ENCODE measurements at places on chromosomes 1 and 21. TPM values are rescaled to one million over a fixed set of nuclear protein-coding genes. Genes with fewer than 3 reads are reported as not detected.

DNA sequence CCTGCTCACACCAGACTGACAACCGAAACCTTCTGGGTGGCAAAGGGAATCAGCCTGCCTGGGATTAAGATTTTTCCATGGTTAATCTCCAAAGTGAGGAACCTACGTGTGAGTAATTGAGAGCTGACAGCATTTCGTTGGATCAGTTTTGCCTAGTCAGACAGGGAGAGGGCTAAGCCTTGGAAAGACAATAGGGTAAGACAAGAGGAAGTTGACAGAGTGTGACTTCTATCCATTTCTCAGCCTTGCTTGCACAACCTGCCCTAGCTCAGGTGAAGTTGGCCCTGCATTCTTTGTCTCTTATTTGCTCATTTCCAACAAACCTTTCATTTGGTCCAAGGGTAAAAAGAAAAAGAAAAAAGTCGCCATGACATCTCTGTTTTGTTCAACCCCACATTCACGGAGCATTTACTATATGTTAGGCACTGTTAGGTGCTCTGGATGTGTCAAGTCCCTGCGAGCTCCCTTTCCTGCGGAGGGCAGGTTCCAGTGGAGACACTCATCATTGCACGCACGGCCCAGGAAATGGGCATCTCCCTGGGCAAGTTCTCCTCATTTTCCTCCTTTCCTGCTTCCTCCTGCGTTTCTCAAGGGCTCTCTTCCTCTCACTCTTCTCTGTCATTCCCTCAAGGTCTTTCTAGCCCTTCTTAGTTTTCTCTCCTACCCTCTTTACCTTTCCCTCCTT, 23.3 kb downstream of the KIRREL1 start:
- DNase-seq: no peak

DNA sequence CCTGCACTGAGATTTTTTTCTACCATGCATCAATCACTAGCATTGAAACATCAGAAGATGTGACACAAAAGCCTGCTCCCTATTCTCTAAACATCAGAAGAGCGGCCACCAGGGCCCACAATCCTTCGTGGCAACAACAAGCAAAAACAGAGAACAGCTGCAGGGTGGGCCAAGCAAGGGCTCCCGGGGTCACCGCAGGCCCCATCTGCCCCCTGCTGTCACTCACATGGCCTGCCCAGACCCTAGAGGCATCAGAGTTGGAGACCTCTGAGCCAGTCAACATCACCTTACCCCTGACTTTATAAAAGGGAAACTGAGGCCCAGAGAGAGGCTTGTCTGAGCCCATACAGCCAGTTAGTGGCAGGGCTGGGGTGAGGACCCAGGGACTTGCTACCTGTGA, 1.8 kb downstream of the LAPTM5 start:
- no peak for DNase-seq

DNA sequence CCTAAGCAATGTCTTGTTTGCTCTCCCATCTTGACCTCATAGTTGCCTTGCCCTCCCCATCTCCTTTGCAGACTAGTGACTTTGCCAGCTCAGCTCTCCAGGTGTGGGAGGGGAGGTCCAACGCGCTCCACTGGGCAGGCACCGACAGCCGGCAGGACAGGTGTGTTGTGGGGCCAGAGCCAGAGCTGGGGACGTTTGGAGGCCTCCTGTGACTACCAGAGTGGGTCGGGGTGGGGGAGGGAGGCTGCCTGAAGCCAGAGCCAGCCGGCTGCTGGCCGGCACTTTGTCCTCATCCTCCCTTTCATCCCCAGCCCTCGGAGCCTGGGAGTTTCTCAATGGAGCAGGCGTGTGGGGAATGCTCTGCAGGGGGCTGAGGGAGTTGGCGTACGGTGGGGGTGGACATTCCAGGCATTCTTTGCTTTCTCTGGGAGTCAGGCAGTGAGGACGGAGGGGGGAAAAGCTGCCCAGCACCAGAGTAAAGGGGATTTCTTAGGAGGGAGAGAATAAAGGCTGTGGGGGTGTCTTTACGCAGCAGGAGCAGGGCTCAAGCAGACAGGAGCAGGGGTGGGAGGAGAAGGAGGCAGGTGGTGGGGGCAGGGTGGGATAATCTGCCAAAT, 20.2 kb downstream of the NUAK2 start:
- DNase-seq: no peak

- DNase-seq: peak; percentile 22
These were observed 53.7 kb downstream of the SLX9 start for GRCh38 chr21:44993321-44994046.

DNA sequence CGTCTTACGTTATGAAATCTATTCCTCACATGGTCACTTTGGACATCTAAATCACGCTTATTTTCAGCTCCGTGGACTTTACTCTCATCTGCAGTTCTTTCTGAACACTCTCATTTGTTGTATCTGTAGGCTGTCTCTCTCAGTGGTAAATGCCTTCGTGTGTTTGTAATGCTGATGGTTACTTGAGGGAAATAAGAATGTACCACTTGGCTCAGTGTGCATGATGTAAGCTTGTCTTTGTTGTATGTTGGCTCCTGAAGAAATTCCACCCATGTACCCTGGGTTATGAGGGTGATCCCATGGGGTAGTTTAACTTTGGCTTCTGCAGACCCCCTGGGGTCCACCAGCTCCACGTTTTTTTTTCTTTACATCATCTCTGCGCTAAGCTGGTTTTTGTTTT, 378.4 kb downstream of the SETD4 start:
- DNase-seq: no peak

GRCh38 chr1:226902601-226903000, 32.2 kb downstream of the PSEN2 start:
- no peak for DNase-seq

DNA sequence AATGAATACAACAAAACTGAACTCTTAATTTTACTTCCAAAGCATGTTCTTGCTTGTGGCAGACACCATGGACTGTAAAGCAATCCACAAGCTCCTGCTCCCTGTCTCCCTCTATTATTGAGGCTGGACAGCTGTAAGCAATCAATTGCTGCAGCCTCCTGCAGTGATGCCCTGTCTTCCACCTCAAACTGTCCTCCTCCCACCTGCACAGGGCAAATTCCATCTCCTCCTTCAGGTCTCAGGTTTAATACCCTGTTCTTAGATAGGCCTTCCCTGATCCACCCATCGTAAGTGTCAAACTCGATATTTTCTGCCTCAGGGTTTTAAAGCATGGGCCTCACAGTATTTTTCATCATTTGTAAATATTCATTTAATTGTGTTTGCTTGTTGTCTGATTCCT, 81.8 kb downstream of the LYST start:
- no peak for DNase-seq

GRCh38 chr1:37795340-37796125, 1.9 kb downstream of the MANEAL start:
- peak; percentile 53 for DNase-seq

GRCh38 chr1:184408580-184408979, 21.8 kb downstream of the C1orf21 start:
- no peak for DNase-seq

DNA sequence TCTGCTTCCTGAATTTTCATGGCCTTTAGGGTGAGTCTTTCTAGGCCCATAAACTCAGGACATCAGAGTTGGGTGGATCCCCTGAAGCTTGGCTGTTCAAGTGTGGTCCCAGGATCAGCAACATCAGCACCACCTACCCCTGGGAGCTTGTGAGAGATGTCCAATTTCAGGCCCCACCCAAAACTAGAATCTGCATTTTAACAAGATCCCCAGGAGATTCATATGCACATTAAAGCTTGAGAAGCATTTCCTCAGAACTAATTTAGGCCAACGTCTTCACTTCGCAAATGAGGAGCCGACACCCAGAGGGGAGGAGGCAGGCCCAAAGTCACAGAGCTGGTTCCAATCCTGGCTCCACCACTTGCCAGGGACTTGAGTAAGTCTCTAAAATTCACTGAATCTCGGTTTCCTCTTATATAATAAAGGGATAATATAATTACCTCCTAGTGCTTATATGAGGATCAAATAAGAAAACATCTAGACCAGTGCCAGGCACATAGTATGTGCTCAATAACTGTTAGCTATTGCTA, 10.3 kb upstream of the PHLDA3 start:
- DNase-seq: no peak

DNA sequence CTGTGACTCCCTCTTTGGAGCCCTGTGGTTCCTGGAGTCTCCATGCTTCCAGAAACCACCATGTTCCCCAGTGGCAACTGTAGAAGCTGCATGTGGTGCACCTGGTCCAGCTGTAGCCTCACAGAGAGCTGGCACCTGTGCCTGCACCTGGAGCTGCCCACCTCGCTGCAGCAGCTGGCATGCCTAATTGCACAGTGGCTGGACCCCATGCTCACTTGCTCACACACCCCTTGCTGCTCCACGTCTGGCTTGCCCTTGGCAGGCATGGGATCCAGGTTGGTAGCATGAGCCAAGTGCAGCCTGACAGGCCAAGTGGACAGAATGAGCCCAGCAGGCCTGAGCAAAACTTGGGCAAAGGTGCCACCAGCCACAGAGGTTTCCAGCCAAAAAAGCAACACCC, 680.1 kb downstream of the MATN1 start:
- DNase-seq: no peak

DNA sequence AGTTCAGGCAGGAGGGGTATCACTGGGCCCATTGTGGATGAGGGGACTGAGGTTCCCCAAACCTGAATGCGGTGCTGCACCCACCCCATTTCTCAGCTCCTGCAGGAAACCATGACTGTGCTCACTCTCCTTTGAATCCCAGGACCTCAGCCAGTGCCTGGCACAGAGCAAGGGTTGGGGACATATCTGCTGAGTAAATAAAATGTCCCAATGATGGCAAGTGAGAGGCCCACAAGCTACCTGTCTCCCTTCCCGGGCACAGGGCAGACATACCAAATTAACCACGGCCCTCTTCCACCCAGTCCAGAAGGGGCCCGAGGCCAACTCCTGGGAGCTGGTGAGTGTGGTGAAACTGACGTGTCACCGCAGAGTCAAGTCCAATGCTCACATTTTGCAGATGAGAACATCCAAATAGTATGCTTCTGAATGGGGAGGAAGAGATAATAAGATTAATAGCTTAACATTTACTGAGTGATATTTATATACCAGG, 97.6 kb downstream of the EPHB2 start:
- peak; percentile 48 for DNase-seq

DNA sequence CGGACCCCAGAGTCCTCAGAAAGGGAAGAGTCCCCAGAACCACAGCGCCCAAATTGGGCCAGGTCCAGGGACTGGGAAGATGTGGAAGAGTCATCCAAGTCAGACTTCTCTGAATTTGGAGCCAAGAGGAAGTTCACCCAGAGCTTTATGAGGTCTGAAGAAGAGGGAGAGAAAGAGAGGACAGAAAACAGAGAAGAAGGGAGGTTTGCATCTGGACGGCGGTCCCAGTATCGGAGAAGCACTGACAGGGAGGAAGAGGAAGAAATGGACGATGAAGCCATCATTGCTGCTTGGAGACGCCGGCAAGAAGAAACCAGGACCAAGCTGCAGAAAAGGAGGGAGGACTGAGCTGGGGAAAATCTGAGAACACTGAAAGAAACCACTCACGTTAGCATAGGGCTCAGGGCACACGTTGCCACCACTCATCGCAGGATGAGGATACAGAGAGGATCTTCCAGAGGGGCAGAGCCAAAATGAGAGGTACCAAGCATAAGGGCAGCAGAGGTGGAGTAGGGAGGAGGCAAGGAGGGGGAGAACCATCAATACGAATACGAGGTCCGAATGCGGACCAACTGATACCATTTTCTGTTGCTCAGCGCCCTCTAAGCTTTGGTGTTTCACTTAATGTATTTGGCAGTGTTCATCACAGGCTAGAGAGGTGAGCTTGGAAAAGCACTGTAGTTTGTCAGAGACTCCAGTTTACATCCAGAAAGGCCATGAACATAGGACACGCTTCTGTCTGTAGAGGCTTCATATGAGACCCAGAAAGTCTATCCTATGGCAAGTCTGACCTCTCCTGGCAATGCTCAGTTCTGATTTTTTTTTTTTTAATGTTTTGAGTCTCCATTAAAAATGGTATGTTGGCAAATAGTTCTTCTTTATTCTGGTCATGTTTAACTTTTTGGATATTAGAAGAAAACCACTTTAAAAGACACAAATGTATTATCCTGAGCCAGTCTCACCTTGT, 34.7 kb downstream of the STYXL2 start:
- DNase-seq: no peak

GRCh38 chr1:184387476-184388318, 868 bp downstream of the C1orf21 start:
- DNase-seq: peak; percentile 75

DNA sequence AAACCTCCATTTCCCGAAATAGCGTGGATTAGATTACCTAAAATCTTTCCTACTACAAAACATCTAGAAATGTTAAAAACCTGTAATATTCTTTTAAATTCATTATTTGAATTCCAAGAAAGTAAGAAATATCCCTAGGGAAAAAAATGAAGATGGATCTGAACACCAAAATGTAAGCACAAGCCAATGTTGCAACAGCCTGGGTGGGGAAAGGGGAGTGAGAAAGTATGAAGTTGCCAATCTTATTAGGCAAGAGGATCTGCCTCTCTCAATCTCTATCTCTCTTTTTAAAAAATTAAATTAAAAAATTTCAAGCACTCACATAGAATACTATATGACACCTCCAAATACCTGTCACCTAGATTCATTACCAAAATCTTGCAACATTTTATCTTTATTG, 74.9 kb upstream of the IRF2BP2 start:
- DNase-seq: peak; percentile 45

DNA sequence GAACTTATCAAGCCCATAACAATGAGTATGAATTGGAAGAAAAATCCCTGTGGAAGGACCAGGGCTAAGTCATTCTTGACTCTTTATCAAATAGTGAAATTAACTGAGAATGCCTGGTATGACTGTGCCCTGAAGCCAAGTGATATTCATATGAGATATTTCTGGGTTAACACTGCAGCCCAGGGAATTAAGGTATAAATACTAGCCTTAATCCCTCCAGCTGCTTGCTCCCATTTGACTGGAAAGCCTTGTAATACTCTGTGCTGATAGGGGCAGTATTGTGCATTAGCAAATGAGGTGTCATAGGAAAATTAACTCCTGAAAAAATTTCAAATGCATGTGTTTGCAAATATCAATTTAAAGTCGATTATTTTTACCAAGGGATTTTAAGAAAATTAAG, 568.8 kb downstream of the LMO4 start:
- no peak for DNase-seq

DNA sequence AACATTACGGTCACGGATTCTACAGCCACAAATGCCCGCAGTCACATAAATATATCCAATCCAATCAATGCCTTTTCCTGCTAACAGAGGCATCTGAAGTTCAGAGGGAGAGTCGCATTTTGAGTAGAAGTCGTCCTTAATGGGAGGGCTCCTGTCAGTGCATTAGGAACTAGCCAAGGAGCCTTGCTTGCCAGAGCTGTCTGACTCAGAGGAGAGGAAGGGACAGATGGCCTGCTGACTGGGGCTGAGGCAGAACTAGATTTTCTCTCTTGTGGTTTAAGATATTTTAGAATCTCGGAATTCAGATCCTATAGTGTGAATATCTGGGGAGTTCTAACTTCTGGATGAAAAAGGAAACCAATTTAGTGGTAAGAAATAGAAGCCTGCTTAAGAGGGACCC, 10.6 kb downstream of the XKR8 start:
- peak; percentile 59 for DNase-seq

Gene CCDC185
- polyA plus RNA-seq: not detected

Gene FHL3
- polyA plus RNA-seq: 582 TPM

Gene WDR77
- 36.7 TPM for polyA plus RNA-seq

Gene FMO2
- 6.9 TPM for polyA plus RNA-seq

Gene CAMK2N1
- 2.4 TPM for polyA plus RNA-seq

Gene P3R3URF
- not detected for polyA plus RNA-seq

Gene CFAP107
- not detected for polyA plus RNA-seq

Gene HAO2
- not detected for polyA plus RNA-seq

Gene FCGR2B
- 2.6 TPM for polyA plus RNA-seq

Gene SYNC
- 49.1 TPM for polyA plus RNA-seq

Gene CD1E
- polyA plus RNA-seq: not detected

Gene ANKRD35
- polyA plus RNA-seq: 16.5 TPM

Gene CEP170
- 22.9 TPM for polyA plus RNA-seq

All from psoas muscle (tissue), 8 donors.